Tibial nerve (tissue), 4 donors: ENCODE measurements at places on chromosomes 5 and 9.

DNA sequence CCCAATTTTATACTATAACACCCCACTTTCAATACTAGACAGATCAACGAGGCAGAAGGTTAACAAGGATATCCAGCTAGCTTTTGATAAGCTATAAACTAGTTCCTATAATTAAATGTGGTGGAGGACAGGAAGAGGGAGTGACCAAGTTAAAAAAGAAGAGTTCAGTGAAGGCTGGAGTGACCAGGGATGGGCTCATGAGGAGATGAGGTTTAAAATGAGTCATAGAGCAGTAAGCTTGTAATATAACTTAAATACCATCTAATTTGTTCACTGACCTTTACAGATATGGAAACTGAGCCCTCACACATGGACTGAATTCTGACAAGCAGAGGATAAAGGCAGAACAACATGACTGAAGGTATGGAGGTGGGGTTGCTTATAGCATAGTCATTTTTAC lies 284.5 kb downstream of the SPATA31D1 start:
- no peak for DNase-seq

DNA sequence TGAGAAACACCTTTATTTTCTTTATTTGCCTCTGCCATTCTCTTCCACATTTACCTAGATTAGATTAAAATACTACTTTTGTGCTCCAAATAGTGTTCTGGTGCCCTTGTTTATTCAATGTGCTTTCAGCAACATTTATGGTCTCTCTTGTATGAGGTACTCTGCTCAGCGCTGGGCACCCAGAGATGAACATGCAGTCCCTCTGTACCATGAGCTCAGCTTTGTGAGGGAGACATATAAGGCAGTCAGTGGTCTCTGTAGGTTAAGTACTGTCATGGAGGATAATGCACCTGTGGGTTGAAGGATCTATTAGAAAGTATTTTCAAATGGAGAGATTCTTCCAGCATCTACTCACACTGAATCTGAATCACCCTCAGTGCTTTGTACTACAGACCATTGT lies 176.5 kb downstream of the TAF11L14 start:
- no peak for DNase-seq

DNA sequence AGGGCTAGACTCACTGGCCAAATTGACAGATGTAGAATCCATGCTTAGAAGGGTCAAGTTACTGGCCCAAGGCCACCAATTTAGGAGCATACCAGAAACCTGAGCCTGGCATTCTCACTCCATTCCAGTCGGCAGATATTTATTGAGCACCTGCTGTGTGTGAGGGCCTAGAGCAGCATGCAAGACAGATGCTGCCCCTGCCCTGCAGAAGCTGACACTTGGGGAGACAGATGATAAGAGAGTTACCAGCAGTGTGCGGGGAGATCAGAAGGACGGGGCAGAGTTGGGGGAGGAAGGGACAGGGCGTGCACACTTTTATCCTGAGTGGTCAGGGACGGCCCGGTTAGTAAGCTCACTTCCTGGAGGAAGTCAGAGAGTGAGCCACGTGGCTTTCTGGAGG lies 111.5 kb upstream of the RAPGEF1 start:
- DNase-seq: no peak

DNA sequence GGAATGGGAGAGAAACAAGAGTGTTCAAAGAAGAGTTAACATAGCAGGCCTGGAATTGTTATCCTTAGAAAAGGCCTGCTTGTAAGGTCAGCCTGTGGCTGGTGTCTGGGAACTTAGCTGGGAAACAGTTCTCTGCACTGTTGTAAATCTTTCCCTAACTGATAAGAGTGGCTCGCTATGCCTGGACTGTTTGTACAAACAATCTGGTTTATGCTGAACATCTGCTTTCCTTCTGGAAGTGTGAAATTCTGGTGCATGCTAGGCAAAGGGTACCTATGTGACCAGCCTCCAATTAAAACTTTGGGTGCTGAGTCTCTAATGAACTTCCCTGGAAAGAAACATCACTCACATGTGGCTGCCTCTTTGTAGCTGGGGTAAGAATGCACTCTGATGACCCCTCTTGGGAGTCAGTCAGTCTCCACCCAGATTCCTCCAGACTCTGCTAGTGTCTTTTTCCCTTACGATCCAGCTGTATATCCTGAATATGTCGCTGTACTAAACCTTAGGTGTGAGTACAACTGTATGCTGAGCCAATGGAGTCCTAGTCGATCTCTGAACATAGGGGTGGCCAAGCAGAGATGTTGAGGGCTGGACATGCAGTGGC lies 16.5 kb downstream of the SPARC start:
- DNase-seq: no peak

GRCh38 chr9:32671333-32671732 lies 35.9 kb upstream of the TAF1L start:
- DNase-seq: no peak
